IPS DF 6.9 (cell line): ENCODE measurements at places on chromosomes 6 and 20.
A peak's percentile ranks its signal among the peaks of the same experiment; 100 is the strongest.

DNA sequence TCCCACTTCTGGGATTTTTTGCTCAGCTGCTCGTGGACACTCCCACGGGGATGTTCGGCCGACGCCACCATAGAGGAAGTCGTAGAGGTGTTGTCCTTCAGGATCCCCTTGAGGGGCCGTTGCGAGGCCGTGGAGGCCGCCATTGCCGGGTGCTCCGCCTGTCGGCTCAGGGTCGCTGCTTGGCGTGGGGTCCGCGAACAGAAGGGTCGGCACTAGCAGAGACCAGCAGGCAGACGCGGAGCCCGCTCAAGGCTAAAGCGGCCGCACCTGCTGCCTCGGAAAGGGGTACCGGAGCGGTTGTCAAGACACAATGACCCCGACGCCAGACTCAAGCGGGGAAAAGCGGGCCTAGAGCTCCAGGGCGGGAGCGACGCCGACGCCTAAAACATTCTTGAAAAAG, 25.7 kb downstream of the PSMB9 start:
- no peak overlapping the region for H3K27ac ChIP-seq
- no peaks in the 10 kb centered on the region for H3K4me1 ChIP-seq
- no peak for DNase-seq
- no peaks in the 10 kb centered on the region for H3K27me3 ChIP-seq
- no peak overlapping the region for H3K4me3 ChIP-seq
- H3K36me3 ChIP-seq, result no peaks in the 10 kb centered on the region

DNA sequence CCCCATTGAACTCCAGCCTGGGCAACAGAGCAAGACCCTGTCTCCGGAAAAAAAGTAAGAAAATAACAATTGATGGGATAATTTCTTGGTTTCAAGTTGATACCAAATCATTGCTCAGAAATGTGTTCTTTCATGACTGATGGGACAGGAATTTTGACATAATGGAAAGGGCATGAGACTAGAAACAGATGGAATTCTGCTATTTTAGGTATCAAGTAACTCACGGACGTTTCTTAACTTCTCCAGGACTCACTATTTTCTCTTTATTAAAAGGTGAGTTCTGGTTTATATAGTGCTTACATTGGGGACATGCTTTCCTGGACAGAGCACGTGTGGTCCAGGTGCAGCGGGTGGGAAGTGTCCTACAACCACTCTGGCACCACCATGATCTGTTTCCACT, 6.0 kb upstream of the DSP start:
- no peaks in the 10 kb centered on the region for H3K36me3 ChIP-seq
- H3K4me3 ChIP-seq, result no peak overlapping the region
- no peak for DNase-seq
- peaks cover 1% of the 10 kb centered on the region; the same call in 1 of the 2 replicates for H3K4me1 ChIP-seq

DNA sequence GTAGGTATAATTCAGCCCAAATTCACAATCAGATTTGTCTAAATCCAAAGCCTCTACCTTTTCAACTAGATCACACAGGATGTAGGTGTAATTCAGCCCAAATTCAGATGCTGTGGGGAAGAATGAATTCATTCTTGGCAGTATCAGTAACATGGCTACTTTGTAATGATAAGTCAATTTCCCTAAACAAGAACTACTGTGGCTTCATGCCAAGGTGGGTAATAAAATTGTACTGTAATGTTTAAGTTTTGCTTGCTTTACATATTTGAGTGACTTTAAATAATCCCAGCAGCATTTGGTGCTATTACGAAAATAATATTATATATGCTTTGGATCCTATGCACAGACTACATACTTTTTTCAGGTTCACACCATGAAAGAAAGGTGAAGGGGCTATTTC, 239.1 kb downstream of the HDGFL1 start:
- H3K4me1 ChIP-seq, result peaks cover 1% of the 10 kb centered on the region; the same call in 1 of the 2 replicates
- no peak overlapping the region for H3K27ac ChIP-seq
- H3K4me3 ChIP-seq, result no peak overlapping the region

DNA sequence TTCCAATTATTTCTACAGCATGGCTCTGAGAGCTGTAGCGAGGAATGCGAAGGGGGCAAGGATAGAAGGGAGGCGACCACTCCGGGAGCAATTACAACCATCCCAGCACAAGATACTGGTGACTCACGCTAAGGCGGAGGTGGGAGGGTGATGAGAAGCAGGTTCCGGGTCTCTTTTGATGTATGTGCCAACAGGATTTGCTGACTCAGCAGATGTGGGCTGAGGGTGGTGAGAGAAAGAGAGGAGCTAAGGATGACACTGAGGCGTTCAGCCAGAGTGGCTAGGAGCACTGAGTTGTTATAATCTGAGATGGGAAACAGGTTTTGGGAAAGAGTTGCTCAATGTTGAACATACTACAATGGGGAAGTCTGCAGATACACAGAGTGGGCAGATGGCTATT, 9.3 kb upstream of the TXNDC5 start:
- no peaks in the 10 kb centered on the region for H3K27me3 ChIP-seq
- no peak for DNase-seq
- no peaks in the 10 kb centered on the region for H3K4me1 ChIP-seq
- no peaks in the 10 kb centered on the region for H3K36me3 ChIP-seq

GRCh38 chr6:53066077-53066417, 843 bp downstream of the FBXO9 start:
- H3K27me3 ChIP-seq, result no peaks in the 10 kb centered on the region
- no peak for DNase-seq
- no peaks in the 10 kb centered on the region for H3K4me1 ChIP-seq
- peak overlapping the region; percentile 99; the same call in 1 of the 2 replicates for H3K4me3 ChIP-seq
- no peak overlapping the region for H3K27ac ChIP-seq

DNA sequence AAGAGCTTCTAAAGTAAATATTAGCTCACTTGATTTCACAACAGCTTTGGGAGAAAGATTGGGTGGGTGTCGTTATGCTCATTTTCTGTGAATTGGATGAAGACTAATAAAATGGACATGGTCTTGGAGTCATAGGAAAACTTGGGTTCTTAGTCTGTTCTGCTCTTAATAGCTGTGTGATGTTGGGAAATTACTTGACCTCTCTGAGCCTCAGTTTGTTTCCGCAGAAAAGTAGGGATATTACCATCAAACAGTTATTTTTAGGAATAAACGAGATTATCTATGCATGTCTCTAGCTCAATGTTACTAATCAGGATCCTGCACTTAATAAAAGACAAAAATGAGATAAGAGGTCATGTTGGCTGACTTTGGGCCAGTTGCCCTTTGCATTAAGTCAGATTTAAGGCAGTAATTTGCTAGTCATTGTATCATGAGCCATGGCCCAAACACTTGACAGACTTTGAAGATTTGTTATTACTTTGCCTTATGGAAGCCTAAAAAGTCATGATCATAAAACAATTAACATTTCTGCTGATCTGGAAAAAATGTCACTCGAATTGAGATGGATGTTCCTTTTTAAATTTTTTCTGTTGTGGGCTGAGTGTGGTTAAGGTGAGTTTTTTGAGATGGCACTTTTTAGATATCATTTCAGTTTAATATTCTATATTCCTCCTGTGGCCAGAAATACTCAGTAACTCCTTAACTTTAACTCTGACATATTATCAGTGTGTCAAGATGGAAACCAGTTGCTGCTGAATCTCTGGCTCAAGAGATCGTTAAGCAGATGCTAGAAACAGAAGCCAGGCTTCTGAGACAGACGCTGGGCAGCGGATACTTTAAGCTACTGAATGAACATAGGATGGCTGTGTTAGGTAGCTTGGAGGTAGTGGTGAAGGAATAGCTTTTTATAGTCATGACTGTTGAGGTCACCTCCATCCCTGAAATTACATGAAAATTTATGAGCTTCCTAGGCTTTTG, 291.6 kb downstream of the PHF3 start:
- H3K36me3 ChIP-seq, result no peaks in the 10 kb centered on the region
- H3K27ac ChIP-seq, result no peak overlapping the region
- no peak for DNase-seq
- H3K27me3 ChIP-seq, result no peaks in the 10 kb centered on the region

GRCh38 chr20:34946661-34947060, 8.9 kb downstream of the GSS start:
- H3K4me3 ChIP-seq, result no peak overlapping the region
- no peak for DNase-seq
- H3K36me3 ChIP-seq, result peaks cover 6% of the 10 kb centered on the region; the same call in 1 of the 2 replicates
- H3K27ac ChIP-seq, result no peak overlapping the region

DNA sequence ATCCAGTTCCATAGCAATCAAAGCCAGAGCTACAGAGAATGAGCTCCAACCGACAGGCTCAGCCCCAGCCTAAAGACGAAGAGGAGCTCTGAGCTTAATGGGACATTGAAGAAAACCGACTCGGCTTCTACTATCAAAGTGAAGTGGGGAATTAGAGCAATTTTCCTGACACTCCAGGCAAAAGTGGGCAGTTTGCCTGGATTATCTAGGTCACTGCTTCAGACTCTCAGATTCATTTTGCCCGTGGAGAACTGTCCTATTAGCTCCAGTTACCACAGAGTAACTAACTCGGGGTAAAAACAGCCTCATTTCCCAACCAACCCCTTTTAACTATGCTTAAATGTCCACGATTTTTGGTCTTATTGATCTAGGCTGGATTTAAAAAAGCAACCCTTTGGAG, 592.1 kb upstream of the NRSN1 start:
- no peak for DNase-seq
- no peaks in the 10 kb centered on the region for H3K36me3 ChIP-seq
- no peak overlapping the region for H3K4me3 ChIP-seq
- no peaks in the 10 kb centered on the region; the same call in 1 of the 2 replicates for H3K4me1 ChIP-seq

DNA sequence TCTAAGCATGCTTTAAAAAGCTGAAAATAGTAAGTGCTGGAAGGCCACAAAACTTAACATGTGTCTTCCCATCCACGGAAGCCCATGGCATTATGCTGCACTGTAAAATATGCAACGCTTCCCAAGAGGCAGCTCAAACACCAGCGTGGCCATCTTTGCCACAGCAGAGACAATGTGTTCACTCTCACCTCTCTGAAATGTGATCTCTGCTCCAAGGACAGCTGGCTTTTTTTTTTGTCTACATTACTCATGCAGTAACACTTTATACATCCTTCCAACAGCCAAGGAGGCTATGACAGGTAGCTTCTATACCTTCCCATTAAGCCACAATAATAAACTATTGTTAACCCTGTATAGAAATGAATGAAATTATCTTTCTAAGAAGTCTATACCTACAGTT, 49.2 kb downstream of the BLOC1S5 start:
- DNase-seq, result no peak
- no peak overlapping the region for H3K4me3 ChIP-seq
- no peaks in the 10 kb centered on the region for H3K36me3 ChIP-seq
- H3K4me1 ChIP-seq, result peaks cover 2% of the 10 kb centered on the region; the same call in 1 of the 2 replicates

DNA sequence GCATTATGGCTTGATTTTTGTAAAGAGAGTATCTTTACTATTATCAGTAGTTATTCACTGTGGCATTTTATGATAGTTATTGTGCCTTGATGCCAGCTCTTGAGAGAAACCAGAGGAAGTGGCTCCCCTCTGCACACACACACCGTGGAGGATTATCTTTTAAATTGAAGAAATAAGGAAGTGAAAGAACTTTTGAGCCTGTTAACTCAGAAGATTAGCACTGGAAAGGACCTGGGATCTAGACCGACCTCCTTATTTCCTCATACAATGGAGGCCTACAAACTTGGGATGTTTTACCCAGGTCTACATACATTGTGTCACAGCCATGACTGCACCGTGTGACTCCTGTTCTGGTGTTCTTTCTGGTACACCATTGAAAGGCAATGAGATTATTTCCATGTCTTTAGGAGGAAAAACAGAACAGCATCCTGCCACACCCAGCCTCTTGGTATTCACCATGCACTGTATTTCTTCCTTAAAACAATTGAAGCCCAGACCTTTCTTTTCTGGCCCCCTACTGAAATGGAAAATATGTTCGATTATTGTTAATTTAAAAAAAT, 40.6 kb downstream of the HECA start:
- H3K36me3 ChIP-seq, result no peaks in the 10 kb centered on the region
- H3K27me3 ChIP-seq, result no peaks in the 10 kb centered on the region
- no peak for DNase-seq

DNA sequence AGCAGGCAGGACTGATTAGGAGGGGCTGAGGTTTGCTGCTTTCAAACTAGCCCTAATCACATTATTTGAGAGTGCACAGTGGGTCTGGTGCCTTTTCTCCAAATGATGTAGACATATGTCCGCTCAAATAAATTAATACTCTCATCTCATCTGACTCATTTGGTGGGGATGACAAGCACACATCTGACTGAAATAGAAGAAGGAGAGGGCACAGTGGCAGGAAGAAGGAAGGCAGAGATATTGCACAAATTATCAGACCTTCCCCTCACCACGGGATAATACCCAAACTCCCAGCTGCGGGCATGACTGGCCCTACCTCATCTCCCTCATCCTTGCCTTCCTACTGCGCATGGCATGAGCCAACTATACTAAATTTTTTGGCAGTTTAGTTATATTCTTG, 33.9 kb upstream of the TNFRSF21 start:
- H3K36me3 ChIP-seq, result no peaks in the 10 kb centered on the region
- no peak for DNase-seq
- no peak overlapping the region for H3K4me3 ChIP-seq
- H3K4me1 ChIP-seq, result no peaks in the 10 kb centered on the region
- no peaks in the 10 kb centered on the region for H3K27me3 ChIP-seq

GRCh38 chr6:88368071-88368787, 202.1 kb upstream of the CNR1 start:
- no peaks in the 10 kb centered on the region for H3K4me1 ChIP-seq
- H3K36me3 ChIP-seq, result no peaks in the 10 kb centered on the region
- H3K27me3 ChIP-seq, result no peaks in the 10 kb centered on the region
- H3K27ac ChIP-seq, result no peak overlapping the region

- no peaks in the 10 kb centered on the region for H3K27me3 ChIP-seq
- no peak overlapping the region for H3K27ac ChIP-seq
- no peaks in the 10 kb centered on the region; the same call in 1 of the 2 replicates for H3K4me1 ChIP-seq
- no peak overlapping the region for H3K4me3 ChIP-seq
- DNase-seq, result no peak
Observed at GRCh38 chr20:58139849-58140786, 88.3 kb downstream of the ANKRD60 start.

- H3K36me3 ChIP-seq, result no peaks in the 10 kb centered on the region
- no peak overlapping the region for H3K4me3 ChIP-seq
- H3K27ac ChIP-seq, result no peak overlapping the region
- DNase-seq, result no peak
Observed at GRCh38 chr6:4666886-4667513, 109.2 kb upstream of the CDYL start.

DNA sequence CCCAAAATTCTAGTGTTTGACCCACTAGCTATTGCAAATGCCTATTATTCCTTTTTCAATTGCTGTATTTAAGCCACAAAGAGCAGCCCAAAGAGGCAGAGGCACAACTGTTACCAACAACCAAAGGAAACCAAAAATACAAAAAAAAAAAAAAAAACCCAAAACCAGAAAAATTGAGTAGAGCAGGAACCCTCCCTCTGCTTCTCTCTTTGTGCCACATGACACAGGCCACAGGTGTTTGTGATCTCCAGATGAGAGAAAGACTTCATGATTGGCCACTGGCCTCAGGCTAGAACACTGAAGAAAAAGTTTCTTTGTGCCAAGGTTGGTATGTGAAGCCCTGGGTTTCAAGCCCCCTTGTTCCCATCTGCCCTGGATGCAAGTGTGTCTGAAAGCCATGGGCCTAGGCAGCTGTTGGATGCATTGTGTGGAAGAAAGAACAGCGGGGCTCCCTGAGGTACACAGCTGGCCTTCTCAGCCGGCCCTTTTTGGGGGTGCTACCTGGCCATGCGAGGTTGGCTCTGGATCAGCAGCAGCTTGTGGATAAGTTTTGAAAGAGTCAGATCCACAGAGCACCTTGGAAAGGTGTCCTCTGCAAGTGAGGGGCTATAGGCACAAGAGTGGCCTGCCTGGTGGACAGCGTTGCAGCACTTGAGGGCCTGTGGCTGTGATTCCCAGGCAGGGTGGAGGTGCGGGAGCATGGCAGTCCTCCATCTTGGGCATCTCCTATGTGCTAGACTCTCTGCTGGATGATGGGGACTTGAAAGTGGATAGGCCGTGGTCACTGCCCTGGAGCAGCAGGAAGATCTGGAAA, 204.5 kb downstream of the ZDHHC14 start:
- H3K4me1 ChIP-seq, result no peaks in the 10 kb centered on the region
- no peaks in the 10 kb centered on the region for H3K36me3 ChIP-seq
- H3K27ac ChIP-seq, result no peak overlapping the region
- no peaks in the 10 kb centered on the region for H3K27me3 ChIP-seq

GRCh38 chr6:37285861-37286311, 27.9 kb upstream of the TMEM217 start:
- H3K36me3 ChIP-seq, result peaks cover 15% of the 10 kb centered on the region; the same call in 1 of the 2 replicates
- H3K27me3 ChIP-seq, result no peaks in the 10 kb centered on the region
